ENCODE measurements at places on chromosomes 13 and 19.

DNA sequence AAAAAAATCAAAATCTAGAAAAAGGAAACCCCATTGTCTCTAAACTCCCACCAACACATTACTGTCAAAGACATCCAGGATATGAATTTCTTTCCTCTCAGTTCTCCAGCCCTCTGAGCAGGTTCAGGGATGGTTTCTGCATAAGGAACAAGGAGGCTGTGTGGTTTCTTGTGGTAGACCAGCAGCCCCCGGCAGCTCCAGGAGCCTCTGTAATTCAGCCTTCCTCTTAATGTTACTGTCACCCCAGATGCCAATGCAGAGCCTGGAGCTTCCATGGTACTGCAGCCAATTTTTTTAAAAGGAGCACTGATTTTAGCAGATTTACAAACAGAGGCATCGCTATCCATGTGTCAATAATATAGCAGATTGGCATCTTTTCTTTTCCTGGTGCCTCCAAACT, 100.6 kb upstream of the FAM216B start:
- no peak for DNase-seq

GRCh38 chr19:6873708-6874431, 13.5 kb upstream of the ADGRE1 start:
- no peak for DNase-seq

GRCh38 chr13:20074966-20075365, 85.9 kb downstream of the GJA3 start:
- DNase-seq = no peak

DNA sequence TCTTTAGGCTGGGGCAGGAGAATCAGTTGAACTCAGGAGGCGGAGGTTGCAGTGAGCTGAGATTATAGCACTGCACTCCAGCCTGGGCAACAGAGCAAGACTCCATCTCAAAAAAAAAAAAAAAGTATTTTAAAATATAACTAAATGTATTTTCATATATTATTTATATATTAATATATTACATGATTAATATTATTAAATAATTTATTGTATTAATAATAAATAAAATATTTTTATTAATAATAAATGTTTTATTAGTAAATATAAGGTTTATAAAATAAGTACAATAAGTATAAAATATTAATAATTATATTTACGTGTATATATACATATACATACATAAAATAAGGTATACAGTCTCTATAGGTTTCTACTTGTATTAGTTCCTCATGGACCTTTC, 56.8 kb downstream of the SKA3 start:
- DNase-seq = no peak

DNA sequence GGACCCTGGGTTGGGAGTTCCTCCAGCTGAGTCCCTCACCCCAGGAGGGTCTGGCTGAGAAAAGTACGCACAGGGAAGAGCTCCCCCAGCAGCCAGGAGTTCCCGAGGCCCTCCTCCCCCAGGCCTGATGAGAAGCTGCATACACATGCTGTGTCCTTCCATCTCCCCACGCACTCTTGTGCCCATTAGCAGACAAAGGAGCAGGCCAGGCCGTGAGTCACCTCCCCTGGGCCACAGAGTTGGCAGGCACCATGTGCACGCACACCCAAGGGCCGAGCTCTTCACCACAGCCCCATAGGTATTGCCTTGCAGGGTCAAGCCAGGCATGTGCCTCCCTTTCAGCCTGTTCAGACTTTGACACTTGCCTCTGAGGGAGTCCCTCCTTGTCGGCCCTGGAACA, 17.5 kb downstream of the MAU2 start:
- DNase-seq = peak; percentile 38

GRCh38 chr19:43695985-43696704, 19.7 kb upstream of the IRGC start:
- no peak for DNase-seq

GRCh38 chr13:52868190-52868589, 19.8 kb upstream of the PCDH8 start:
- no peak for DNase-seq

GRCh38 chr13:114115796-114116195, 16.6 kb downstream of the RASA3 start:
- DNase-seq = no peak

GRCh38 chr13:58619396-58620113, 988.0 kb downstream of the PCDH17 start:
- DNase-seq = no peak

DNA sequence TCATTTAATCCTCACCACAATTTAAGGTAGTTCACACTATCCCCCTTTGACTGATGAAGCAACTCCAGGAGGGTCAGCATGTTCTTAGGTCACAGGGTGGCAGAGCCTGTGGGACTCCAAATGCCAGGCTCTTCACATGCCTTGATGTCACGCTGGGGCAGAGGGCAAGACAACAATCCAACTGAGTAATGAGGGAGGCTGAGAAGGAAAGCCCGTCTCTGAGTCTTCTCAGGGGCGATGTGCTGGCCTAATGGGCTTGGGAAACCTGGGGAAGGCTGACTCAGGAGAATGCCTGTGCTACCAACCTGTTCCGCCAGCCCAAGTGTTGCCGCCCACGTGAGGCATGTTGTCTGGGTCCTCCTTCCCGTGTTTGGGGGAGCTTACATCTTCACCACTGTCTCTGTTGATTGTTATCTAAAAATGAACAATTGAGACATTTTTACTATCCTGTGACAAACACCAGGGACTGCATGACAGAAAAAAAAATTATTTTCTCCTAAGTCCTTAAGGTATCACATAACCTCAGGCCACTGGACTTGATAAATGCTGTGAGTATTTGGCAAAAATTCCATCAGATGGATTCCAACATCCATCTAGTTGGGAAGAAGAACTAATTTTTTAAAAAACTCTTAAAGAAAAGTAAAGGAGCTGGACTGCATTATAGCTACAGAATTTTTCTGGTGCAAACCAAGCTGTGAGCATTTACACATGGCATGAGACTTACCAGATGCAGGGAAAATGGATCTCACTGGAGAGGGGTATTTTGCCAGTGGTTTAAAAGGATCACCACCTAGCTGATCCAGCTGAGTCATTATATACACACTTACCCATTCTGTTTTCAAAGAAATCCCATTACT, 157.5 kb downstream of the RGCC start:
- DNase-seq = peak; percentile 43

GRCh38 chr19:55923556-55923955, 8.6 kb downstream of the NLRP13 start:
- DNase-seq = no peak
